ENCODE measurements at places on chromosomes 7 and 10. TPM values are rescaled to one million over a fixed set of nuclear protein-coding genes. Genes with fewer than 3 reads are reported as not detected.

- no peak overlapping the region for H3K27ac ChIP-seq
- H3K4me3 ChIP-seq, result no peak overlapping the region
- peaks cover 55% of the 10 kb centered on the region for H3K4me1 ChIP-seq
- H3K27me3 ChIP-seq, result no peaks in the 10 kb centered on the region
Observed at GRCh38 chr10:32318476-32318896, 28.5 kb downstream of the EPC1 start.

DNA sequence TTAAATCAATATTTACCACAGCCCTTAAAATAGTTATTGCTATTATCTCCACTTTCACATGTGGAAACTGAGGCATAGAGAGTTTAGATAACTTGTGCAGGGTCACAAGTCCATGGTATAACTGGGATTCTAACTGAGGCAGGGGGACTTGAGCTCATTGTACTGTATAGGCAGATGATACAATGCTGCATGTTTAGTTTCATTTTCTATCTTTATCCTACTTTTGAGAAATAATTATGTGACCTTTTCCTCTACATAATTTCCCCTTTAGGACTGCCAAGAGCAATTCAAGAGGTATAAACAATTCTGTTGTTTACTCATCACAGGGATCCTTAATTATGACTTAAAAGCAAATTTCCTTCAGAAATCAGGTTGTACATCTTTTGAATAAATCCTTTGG, 193.1 kb downstream of the SUGCT start:
- H3K27me3 ChIP-seq, result no peaks in the 10 kb centered on the region
- H3K36me3 ChIP-seq, result no peaks in the 10 kb centered on the region
- DNase-seq, result no peak
- H3K27ac ChIP-seq, result no peak overlapping the region
- H3K4me3 ChIP-seq, result no peak overlapping the region
- no peaks in the 10 kb centered on the region for H3K4me1 ChIP-seq

GRCh38 chr7:106176414-106177299, 64.5 kb upstream of the SYPL1 start:
- peaks cover 6% of the 10 kb centered on the region for H3K4me1 ChIP-seq
- H3K27me3 ChIP-seq, result peaks cover 4% of the 10 kb centered on the region
- peak; percentile 53 for DNase-seq
- H3K4me3 ChIP-seq, result no peak overlapping the region
- H3K27ac ChIP-seq, result no peak overlapping the region
- H3K36me3 ChIP-seq, result no peaks in the 10 kb centered on the region

DNA sequence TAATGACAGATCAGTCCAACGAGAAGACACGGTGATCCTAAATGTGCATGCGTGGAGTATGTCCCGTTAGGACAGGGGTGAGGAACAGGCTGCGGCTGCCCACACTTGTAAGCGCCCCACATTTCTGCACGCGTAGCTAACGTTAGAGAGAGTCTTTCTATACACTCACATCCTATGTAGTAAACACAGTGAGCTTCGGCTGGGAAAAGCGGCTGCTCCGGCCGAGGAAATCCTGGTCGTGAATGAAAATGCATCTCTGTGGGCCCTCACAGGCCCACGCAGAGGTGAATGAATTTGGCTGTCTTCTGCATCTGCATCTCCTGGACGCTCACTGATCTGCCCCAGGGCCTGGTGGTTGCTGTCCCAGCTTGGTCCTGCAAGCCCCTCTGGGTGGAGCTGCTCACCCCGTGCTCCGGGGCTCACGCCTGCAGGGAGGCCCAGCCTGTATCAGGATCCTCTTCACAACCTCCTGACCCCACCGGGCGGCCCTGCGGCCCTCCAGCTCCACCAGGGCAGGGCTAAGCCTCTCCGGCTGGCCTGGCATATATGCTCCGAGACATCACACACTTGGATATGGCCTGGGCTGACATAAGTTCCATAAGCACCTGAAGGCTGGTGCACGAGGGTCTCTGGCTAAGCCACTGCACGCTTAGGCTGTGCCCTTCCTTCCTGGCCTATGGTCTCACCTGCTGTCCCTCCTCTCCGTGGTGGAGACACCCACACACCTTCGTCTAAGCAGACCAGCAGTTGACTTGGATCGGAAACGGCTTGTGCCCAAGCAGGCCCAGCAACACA, 117.9 kb upstream of the DIP2C start:
- no peak overlapping the region for H3K4me3 ChIP-seq
- peaks cover 38% of the 10 kb centered on the region for H3K36me3 ChIP-seq
- no peak overlapping the region for H3K27ac ChIP-seq

- H3K36me3 ChIP-seq, result no peaks in the 10 kb centered on the region
- peaks cover 2% of the 10 kb centered on the region for H3K27me3 ChIP-seq
- H3K27ac ChIP-seq, result no peak overlapping the region
- H3K4me1 ChIP-seq, result peaks cover 6% of the 10 kb centered on the region
Observed at GRCh38 chr7:98418636-98419315, 17.9 kb upstream of the BAIAP2L1 start.

GRCh38 chr10:106557951-106558733, 606.4 kb downstream of the SORCS1 start:
- no peaks in the 10 kb centered on the region for H3K4me1 ChIP-seq
- H3K27ac ChIP-seq, result no peak overlapping the region
- no peak overlapping the region for H3K4me3 ChIP-seq
- H3K27me3 ChIP-seq, result no peaks in the 10 kb centered on the region
- no peaks in the 10 kb centered on the region for H3K36me3 ChIP-seq
- no peak for DNase-seq

DNA sequence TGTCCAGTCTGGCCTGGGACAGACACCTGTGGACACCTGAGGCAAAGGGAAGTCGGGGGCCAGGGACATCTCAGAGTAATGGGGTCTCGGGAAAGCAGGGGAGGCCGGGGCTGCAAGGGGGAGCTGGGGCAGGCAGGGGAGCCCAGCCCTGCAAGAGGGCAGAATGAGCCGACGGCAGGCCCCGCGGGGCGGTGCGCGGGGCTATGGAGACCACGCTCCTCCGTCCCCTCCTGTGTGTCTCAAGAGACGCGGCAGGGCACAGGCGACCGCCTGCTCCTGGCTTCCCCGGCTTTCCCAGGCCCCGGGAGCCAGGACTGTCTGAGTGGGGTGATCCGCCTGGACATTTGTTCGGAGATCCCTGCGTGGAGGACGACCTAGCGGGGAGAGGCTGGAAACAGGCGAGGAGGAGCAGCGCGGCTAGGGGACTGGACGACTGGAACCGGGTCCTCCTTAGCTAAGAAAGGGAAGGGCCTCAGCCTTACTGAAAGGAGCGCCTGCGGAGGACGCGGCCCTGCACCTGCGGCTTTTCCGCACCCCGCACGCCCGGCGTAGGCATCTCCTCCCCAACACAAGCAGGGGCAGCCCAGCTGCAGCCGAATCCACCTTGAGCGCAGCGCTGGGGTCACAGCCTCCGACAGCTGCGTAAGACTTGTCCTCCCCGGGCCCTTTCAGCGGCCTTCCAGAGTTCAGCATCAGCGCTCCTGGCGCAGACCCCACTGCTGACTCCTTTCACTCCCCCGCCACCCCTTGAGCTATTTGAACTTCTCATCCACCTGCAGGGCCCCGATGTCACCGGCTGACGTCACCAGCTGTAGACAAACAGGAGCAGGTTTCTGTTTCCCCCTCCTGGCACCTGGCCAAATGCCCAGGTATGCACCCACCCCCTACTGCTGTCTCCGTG, 176.4 kb downstream of the ZNF248 start:
- H3K36me3 ChIP-seq, result no peaks in the 10 kb centered on the region
- no peak for DNase-seq
- no peaks in the 10 kb centered on the region for H3K27me3 ChIP-seq
- no peak overlapping the region for H3K27ac ChIP-seq

GRCh38 chr7:33903791-33904680, 1.3 kb upstream of the BMPER start:
- no peaks in the 10 kb centered on the region for H3K36me3 ChIP-seq
- H3K27ac ChIP-seq, result no peak overlapping the region
- DNase-seq, result no peak
- peak overlapping the region; percentile 4 for H3K4me3 ChIP-seq

- no peak for DNase-seq
- no peaks in the 10 kb centered on the region for H3K36me3 ChIP-seq
- H3K27ac ChIP-seq, result no peak overlapping the region
- H3K27me3 ChIP-seq, result no peaks in the 10 kb centered on the region
- no peaks in the 10 kb centered on the region for H3K4me1 ChIP-seq
- H3K4me3 ChIP-seq, result no peak overlapping the region
Observed at GRCh38 chr7:54394834-54395233, 147.3 kb upstream of the VSTM2A start.

GRCh38 chr7:6317797-6318438, 45.5 kb upstream of the CYTH3 start:
- H3K27ac ChIP-seq, result no peak overlapping the region
- H3K4me1 ChIP-seq, result peaks cover under 1% of the 10 kb centered on the region
- no peaks in the 10 kb centered on the region for H3K27me3 ChIP-seq
- no peak overlapping the region for H3K4me3 ChIP-seq
- H3K36me3 ChIP-seq, result no peaks in the 10 kb centered on the region

DNA sequence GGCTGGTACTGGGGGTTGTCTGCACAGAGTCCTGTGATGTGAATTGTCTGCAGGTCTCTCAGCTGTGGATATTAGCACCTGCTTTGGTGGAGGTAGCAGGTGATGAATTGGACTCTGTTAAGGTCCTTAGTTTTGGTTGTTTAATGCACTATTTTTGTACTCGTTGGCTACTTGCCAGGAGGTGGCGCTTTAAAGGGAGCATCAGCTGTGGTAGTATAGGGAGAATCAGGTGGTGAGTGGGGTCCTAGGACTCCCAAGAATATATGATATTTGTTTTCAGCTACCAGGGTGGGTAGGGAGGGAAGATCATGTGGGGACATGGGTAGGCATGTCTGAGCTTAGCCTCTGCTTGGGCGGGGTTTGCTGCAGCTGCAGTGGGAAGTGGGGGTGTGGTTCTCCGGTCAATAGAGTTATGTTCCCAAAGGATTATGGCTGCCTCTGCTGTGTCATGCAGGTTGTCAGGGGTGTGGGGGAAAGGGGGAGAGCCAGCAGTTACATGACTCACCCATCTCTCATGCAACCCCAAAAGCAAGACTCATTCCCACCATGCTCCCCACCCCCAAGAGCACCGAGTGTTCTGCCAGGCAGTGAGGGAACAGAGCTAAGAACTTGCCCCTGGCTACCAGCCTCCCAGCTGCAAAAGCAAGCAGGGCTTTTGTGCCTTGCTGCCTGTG, 53.7 kb upstream of the ZNF273 start:
- no peak overlapping the region for H3K4me3 ChIP-seq
- H3K27ac ChIP-seq, result no peak overlapping the region
- H3K27me3 ChIP-seq, result no peaks in the 10 kb centered on the region
- no peak for DNase-seq

SPDYE11 gene
- not detected for total RNA-seq

LRRD1 gene
- total RNA-seq, result not detected

DNA sequence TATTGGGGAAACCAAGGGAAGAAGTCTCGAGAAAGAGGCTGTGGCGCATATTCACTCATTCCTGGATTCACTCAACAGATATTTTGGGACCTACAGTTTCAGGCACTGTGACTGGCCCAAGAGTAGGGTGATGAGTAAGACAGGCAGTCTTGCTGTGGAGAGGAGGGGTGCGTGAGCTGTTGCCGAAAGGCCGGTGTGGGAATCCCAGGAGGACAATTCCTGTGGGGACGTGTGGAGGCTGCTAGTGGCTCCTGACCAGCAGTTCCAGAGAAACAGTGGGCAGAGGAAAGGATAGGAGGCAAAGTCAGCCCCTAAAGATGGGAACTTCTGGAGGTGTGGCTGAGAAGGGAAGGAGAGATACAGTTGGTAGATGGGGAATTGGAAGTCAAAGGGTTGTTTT, 59.3 kb upstream of the GRB10 start:
- no peak overlapping the region for H3K4me3 ChIP-seq
- no peak overlapping the region for H3K27ac ChIP-seq
- H3K27me3 ChIP-seq, result peaks cover 4% of the 10 kb centered on the region
- H3K4me1 ChIP-seq, result no peaks in the 10 kb centered on the region

GPR22 gene
- total RNA-seq, result not detected

OPN1SW gene
- total RNA-seq, result not detected

DNA sequence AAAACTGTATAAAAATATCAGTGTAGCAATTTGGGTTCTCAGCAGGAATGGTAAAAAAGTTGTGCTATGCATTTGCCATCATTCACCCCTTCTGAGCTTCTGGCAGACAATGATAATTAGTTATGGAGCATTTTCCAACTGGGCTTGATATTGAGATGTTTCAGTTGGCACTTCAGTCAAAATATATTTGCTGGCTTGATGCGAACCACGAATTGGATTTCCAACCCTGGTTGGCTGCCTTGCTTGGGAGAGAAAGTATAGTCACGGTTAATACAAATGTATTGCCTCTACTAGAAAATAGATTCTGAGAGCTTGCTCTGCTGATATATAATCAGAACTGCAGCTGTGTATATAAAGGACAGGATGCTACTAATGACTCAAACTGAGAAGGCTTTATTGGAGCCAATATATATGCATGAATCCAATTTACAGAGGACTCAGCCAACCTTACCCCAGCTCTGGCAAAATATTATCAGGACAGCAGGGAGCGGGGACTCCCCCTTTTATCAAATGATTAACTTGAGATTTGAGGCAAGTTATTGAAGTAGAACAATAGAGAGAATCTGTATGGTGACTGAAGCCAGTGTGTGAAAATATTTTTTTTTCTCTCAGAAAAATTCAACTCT, 219.8 kb upstream of the SMIM30 start:
- no peak for DNase-seq
- no peak overlapping the region for H3K4me3 ChIP-seq
- H3K4me1 ChIP-seq, result no peaks in the 10 kb centered on the region
- H3K36me3 ChIP-seq, result no peaks in the 10 kb centered on the region
- H3K27me3 ChIP-seq, result no peaks in the 10 kb centered on the region

- H3K36me3 ChIP-seq, result no peaks in the 10 kb centered on the region
- peaks cover 16% of the 10 kb centered on the region for H3K4me1 ChIP-seq
- H3K27ac ChIP-seq, result peak within 1 kb of the TSS; percentile 94
- no peaks in the 10 kb centered on the region for H3K27me3 ChIP-seq
- peak within 1 kb of the TSS; percentile 72 for H3K4me3 ChIP-seq
Observed at GRCh38 chr7:55365205-55365674, at the start of gene LANCL2. Gene LANCL2, plus strand, starts transcription at chr7:55365337. Its CDS starts 689 bp downstream, at chr7:55366026.

DNA sequence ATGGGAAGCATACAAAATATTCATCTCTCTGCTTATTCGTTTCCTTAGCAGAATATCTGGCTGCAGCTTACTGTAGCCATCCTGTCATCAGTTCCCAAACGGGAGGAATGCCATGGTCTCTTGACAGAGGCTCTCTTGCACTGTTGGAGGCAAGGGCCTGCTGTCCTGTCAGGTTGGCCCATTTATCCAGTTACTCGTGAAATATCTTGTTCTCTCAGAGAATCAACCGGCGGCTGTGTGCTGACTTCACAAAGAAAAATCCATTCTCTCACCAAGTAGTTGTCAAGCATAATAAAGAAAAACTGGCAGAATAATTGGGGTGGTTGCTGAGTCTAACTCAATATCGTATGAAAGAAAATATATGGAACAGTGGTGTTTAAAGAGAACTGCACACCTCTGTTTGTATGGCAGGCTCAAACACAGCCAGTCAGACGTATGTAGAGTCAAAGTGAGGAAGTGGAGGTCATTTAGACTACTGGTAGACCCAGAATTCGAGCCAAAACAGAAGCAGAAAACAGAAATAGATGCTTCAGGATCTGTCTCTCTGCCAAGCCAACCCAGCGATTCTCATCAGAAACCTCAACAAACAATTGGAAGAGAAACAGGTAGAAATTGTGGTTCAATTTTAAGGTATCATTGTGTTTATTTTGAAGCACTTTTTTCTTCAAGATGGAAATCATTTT, 349.2 kb upstream of the PRKCQ start:
- H3K27me3 ChIP-seq, result no peaks in the 10 kb centered on the region
- H3K27ac ChIP-seq, result no peak overlapping the region
- no peak overlapping the region for H3K4me3 ChIP-seq

Data from CD4-positive, alpha-beta T cell (primary cell).